ENCODE measurements at places on chromosomes 2 and 18.

DNA sequence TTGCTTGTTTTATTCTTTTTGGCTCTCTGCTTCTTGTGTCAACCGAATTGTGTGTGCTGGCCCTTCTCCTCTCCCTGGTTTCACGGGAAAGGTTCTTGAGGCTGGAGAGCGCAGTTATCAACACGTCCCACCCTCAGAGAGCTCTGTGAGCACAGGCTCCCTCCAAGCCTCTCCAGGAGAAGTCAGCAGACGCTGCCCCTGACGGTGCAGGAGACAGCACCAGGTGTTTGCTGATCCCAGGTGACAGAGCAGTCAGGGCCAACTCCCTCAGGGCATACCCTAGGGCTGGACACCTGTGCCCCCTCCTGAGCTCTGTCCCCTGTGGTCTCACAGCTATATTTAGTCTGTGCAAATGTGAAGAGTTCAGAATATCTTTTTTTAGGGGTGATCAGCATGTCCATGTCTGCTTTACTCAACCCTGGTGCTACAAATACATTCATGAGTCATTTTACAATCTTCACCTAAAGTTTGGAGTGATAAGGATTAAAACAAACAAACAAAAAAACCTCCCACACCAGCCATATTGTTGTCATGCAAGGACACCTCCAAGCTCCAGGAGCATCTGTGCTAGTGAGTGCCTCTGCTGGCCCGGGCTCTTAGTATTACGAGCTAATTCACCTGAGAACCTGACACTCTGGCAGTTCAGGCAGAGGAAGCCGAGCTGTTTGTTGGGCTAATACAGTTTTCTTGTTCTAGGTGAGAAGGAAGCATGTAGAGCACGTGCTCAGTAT lies 65.9 kb upstream of the TMEM200C start:
- no peak for DNase-seq

DNA sequence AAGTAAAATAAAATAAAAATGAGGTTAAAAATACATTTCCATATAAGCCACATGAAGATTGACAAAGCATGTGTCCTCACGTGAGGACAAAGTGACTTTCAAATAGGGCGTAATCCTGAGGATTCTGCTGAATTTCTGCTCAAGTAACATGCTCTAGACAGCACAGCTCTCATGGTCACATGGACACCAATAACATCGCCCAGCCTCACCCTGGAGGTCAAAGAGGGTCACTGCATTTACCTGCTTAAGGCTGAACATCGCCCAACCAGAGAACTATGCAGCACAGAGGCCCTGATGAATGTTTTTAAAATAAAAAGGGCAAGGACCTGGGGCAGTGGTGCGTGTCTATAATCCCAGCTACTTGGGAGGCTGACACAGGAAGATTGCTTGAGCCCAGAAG lies 30.2 kb downstream of the TGFBRAP1 start:
- no peak for DNase-seq

- no peak for DNase-seq
Observed at GRCh38 chr2:57543211-57543610, 503.4 kb upstream of the VRK2 start.

DNA sequence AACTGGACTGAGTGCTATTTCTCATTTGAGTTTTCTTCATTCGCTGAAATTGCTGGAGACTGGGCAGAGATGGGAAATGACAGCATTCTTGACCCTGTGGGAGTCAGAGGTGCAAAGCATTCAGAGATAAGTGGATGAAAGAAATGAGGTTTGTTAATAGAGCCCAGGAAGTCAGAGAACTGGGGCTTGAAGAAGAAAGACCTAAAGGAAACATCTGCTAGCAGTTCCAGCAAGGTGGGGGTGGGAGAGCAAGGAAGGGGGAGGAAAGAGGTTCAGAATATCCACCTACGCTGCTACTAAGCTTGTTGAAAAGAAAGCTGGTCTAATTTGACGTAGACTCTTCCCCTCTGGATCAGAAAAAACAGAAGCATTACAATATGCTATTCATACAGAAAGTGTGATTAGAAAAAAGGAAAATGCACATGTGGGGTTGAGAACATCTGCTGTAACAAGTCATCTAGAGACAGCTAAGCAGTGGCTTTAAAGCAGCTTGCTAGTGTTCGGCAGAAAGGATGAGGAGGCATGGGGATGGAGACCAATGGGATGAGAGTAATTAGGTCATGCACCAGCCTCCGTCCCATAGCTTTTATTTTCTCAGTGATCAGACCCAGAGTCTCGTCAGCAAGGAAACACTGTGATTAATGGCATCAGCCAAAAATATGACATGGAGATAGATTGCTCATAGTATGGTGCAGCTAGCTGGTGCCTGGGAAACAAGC lies 29.7 kb downstream of the NAB1 start:
- DNase-seq: no peak

Data from right renal cortex interstitium (tissue), 3 donors.